DMS53 (cell line): ENCODE measurements at places on chromosomes 3 and 15.

GRCh38 chr3:43346978-43347749 is 60.8 kb downstream of the SNRK start:
- no peak for DNase-seq

DNA sequence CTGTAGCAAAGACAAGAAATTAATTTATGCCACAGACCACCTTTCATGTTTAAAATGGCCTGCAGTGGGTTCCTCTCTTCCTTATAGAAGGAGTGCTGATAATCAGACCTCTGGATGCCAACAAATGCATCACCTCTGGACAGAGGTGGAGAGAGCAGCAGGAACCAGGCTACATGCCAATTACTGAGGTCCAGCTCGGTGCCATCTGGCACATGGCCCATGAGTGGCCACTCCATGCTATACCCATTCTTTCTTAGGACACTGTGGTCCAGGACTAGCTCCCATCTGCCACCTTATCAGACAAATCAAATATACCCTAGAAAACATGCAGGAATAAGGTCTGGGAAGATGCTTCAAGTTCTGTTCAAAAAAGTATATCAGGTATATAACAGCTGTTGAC is 60.7 kb downstream of the TBC1D2B start:
- DNase-seq, result no peak

DNA sequence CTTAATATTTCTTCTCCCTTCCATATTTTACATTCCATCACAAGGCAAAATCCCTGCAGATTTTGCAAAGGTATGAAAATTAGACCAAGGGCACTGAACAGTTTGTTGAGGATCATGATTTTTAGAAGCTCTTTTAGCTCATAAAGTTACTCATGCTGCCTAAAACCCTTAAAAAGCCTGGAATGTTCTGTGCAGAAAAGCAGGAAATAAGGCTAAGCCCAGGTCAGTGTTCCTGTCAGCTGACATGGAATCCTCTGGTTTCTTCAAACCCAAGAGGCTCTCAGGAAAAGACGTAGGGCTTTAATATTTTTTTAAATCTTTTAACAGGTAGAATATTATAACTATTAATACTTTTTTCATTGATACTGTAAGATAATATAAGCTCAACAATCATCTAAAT is 8.2 kb downstream of the CBLB start:
- DNase-seq, result no peak

- DNase-seq, result no peak
Measured at GRCh38 chr3:105422645-105423044, 55.9 kb downstream of the ALCAM start.

DNA sequence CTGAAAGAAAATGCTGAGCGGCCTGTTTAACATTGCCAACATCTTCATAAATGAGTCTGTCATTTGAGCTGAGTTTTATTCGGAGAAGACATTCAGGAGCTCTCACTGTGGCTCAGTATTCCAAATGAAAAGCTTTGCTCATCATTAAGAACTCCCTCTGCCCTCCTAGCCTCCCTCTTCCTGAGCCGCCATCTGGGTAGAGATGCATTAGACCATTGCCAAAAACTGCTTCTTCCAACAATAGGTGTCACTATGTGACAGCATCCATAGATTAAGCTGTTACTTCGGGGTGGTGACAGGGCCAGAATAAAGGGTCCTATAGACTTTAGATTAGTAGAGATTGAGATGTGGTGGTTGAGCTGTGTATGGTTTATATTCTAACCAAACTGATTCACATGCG is 501.4 kb upstream of the NR2F2 start:
- DNase-seq, result no peak

- no peak for DNase-seq
Measured at GRCh38 chr15:51971032-51971374, 575 bp downstream of the LEO1 start.

DNA sequence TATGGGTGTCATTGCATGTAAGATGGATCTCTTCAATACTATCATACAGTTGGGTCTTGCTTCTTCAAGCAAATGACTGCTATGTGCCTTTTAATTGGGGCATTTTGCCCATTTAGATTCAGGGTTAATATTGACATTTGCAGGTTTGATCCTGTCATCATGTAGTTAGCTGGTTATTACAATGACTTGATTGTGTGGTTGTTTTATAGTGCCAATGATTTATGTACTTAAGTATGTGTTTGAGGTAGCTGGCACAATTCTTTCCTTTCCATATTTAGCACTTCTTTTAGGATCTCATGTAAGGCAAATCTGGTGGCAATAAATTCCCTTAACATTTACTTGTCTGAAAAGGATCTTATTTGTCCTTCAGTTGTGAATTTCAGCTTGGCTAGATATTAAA is 267.5 kb downstream of the VGLL3 start:
- DNase-seq, result no peak

- peak; percentile 56 for DNase-seq
Measured at GRCh38 chr15:95291898-95292472, 1038.5 kb upstream of the NR2F2 start.

GRCh38 chr15:41772720-41773331 is 1.5 kb upstream of the MAPKBP1 start:
- DNase-seq, result peak; percentile 85

DNA sequence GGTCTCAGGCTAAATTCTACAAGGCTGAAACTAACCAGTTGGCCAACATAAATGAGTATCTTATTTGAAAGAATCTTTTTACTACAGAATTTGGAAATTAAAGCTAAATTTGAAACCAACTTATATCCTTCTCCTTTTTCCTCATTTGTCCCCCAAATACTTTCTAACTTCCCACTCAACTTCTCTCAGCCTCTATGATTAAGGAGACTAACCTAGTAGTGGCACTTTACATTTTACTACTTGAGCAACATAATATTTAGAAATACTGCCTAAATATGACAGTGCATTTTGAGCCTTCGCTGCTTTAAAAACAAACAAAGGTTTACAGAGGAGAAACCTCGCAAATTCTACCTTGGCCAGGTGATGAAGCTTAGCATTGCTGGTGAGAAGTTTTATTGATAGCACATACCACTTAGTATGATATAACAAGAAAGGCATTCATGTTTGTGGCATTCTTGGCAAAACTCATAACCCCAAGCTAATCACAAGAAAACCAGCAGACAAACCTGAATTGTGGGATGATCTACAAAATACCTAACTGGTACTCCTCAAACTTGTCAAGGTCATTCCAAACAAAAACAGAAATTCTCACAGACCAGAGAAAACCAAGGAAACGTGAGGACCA is 432.1 kb upstream of the CFAP20DC start:
- DNase-seq, result no peak

- DNase-seq, result no peak
Measured at GRCh38 chr3:6862880-6863195, 1.9 kb downstream of the GRM7 start.

DNA sequence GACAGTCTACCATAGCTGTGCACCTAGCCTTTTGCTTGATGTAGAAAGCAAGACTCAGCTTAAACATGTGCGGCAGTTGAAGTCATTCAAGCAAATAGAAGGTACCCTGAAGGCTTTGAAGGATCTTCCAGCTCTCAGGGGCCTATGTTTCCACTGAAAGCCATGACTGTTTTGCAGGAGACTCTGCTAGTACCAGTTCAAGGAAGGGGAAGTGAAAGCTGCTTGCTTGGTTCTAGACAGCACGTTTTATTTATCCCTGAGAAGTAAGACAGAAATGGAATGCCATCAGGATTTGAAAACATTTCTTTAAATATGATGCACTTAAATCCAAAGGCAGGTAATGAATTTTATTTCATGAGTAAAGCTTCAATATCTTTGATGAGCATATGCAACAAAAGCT is 311.4 kb downstream of the PDCD6IP start:
- DNase-seq, result no peak

GRCh38 chr3:118977118-118977517 is 57.5 kb downstream of the IGSF11 start:
- DNase-seq, result no peak

DNA sequence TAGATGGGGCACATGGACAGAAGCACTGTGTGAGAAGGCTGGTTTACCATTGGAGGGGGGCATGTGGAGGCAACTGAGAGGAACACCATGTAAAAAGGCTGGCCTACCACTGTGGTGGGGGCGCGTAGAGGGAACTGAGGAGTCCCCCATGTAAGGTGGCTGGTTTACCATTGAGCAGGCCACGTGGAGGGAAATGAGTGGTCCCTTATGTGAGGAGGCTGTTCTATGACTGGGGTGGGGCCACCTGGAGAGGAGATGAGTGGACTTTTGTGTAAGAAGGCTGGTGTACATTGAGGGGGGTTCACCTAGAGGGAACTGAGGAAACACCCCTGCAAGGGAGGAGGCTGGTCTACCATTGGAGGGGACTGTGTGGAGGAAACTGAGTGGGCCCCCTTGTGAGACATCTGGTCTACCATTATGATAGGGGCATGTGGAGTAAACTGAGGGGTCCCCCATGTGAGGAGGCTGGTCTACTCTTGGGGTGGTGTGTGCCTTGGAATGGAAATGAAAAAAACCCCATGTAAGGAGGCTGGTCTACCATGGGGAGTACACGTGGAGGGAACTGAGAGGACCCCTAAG is 156.9 kb downstream of the FBLN2 start:
- DNase-seq, result no peak

DNA sequence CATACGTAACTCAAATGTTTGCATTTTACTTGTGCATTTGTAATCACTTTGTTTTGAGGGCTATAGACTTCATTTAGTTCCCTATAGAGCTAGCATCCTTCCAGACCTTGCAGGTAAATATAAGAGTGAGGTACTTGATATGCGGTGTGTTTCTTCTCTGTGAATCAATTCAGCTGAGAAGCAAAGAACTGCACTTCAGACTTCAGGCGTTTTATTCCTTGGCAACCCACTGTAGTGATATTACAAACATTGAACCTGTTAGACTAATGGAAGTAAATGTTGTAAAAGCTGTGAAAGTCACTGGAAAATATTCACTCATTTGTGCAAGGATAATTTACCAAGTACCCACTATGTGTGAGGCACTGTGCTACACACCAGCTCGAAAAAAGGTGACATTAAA is 94.1 kb upstream of the CHL1 start:
- DNase-seq, result no peak

DNA sequence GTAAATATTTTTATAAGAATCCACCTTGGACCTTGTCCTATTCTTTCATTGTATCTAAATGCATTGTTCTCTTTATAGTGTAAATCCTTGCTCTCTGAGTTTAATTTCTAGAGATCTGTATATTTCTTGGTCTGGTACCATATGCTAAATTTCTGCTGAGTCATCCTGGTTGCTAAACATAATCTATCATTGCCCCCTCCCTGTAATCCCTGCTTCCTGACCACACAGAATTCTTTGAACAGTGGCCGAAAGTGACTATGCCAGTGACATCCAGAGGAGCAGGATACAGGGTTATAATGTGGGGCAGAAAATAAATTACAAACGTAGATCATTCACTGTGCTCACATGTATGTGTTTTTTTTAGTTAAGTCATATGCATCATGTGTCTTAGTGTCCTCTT is 143.1 kb downstream of the DIPK2A start:
- peak; percentile 18 for DNase-seq

DNA sequence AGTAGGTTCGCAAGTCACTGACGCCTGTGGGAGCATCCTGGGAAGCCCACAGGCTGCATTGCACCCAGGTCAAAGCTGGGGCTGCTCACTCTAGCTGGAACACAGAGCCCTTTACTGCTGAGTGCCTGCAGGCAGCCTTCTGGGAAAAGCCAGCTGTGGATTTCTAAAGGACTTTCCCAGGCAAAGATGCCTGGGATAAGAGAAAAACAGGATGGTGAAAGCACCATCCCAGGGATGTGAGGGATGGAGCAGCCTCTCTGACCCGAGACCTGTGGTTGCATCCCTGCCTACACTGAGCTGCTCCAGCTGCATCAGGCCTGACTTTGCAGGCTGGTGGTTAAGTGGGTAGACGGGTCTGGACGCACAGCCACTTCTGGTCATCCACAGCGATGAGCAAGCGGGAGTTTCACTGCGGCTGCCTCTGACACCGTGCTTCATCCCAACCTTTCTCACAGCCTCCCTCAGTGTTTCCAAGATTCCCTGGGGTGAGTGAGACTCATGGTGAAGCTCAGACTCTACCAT is 52.5 kb upstream of the AMOTL2 start:
- peak; percentile 38 for DNase-seq

- no peak for DNase-seq
Measured at GRCh38 chr15:43879386-43880355, 52.9 kb downstream of the WDR76 start.

GRCh38 chr3:135800071-135800549 is 165.4 kb upstream of the PPP2R3A start:
- DNase-seq, result no peak

DNA sequence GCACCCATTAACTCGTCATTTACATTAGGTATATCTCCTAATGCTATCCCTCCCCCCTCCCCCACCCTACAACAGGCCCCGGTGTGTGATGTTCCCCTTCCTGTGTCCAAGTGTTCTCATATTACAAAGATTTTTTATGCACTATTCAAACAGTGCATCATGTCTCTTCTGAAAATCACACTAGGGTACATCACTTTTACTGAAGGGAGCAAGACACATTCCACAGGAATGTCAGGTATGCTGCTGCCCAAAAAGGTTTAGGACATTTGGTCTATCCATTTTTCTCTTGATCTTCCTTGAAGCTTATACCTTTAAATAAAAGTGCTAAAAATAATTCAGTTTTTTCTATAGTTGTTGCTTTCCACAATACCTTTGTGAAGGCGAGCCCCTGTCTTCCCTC is 9.2 kb upstream of the EPHA3 start:
- peak; percentile 3 for DNase-seq

DNA sequence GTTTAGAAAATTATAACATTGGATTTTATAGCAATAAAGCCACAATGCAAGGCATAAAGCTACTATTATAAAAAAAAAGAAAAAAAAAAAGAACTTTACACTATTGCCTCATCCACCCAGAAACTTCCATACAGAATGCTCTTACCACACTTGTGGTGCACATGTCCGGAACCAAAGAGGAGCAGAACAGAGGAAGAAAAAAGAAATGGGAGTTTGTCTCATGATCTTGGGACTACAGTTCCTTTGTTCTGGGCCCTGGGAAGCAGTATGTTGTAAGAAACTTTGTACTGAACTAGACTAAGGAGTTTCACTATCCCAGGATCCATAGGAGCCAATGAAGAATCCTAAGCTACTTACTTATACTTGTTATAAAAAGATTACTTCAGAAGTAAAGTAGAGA is 36.1 kb downstream of the FMN1 start:
- DNase-seq, result no peak

- peak; percentile 43 for DNase-seq
Measured at GRCh38 chr3:127015282-127016042, 32.5 kb downstream of the PLXNA1 start.

DNA sequence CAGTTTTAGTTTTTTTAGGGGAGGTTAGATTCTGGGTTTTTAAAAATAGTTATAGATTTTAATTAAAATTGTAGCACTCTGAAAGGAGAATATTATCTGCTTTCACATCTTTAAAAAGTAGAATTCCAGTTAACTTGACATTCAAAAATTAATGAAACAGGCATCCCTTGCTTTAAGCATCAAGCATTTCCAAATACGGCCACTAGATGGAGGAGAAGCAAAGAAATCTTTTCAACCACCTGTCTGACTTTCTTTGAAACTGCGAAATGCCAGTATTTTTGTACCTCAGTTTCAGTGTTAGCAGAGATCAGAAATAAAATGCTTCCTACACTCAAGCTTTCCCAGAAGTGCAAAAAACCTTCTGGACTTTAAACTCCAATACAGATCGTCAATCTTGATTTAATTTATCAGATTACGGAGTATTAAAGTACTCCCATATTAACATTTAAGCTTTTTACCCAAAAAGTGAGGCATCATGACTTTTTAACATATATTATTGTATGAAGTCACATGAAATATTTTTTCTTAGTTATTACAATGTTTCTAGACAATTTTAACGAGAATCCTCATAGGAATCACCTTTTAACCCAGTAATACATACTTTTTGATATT is 153.3 kb downstream of the P3H2 start:
- DNase-seq, result peak; percentile 76

- no peak for DNase-seq
Measured at GRCh38 chr15:68003297-68003696, 50.8 kb upstream of the PIAS1 start.

- DNase-seq, result no peak
Measured at GRCh38 chr3:9455596-9456131, 58.2 kb downstream of the SETD5 start.
